ENCODE measurements at places on chromosomes 11 and 22.

DNA sequence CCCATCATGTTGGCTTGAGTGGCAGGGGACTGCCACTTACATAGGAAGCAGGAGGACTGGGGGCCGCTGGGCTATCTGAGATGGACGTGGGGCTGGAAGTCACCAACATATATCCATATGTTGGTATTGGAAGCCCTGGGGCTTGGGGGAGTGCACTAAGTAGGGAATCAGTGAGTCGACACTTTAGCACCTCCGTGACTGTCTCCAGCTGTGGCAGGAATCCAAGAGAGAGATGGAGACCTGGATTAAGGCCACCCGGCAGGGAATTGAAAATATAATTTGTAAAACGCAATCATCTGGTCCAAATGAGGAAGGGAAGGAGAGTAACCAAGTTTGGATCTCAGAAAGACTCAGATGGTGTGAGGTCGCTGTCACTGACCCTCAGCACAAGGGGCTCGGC, 68.4 kb downstream of the ELFN2 start:
- DNase-seq = no peak

DNA sequence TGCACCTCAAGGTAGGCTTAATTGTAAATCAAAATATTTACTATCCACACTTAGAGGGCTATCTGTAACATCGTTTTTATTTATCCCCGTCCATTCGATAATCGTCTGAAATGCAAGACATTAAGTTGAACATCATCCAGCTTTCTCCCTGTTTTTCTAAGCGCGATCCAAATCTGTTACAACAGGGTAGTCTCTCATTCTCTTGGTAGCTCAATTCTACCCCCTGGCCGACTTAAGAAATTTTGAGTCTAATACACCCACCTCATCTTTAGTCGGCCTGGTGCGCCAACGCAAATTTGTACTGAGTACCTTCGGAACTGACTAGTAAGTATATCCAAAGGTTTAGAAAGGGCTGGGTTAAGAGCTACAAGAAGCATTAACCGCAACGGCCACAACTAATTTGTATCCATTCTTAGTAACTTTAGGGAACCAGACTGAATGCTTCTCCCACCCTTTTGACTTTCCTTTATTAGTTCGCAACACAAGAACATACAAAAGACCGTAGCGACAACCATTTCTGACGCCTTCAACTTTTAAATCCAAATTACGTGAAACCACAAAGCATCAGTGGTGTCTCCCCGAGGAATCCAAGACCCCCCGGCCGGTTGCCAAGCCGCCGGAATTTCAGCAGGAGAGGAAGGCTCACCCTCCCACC, 1.0 kb upstream of the ZNF143 start:
- DNase-seq = peak; percentile 20

DNA sequence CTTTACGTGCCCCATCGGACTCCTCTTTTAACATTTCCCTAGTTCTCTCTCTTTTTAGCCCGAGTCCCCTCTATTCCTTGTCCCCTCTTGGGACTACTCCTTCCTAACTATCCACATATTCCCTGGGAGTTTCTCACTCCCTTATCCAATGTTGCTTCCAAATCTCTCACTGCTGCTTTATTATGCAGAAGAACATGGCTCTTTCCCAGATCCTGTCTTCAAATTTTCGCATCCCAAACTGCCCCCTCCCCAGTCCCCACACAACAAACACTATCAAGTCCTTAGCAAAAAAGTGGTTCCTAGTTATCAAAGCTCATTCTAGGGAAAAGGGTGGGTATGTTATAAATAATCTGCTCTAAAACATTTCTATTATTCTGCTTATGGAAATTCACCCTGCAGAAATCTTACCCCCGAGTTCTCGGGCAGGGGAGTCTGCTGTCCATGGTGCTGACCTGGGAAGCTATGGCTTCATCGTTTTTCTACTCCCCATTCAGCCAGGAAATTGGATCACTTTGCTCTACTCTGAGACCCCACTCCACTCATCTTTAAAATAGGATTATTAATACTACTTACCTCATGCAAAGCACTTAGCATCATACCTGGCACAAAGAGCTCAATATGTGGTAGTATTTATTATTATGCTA, 393.5 kb downstream of the BUD13 start:
- peak; percentile 24 for DNase-seq

DNA sequence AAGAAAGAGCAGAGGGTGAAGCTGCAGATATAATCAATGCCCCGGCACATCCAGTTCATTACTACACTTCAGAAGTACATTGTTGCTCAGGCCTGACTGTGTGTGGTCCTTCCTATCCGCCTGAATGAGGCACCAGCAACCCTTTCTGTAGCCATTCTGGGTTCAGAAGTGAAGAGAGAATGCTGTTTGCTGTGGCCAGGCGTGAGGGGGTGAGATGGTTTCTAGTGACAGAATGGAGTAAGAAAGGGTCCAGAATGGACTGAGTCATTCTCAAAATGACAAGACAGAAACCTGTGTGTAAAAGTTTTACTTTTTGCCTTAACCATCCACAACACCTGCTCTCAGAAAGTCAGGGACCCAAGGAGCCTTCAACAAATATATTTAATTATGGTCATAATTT, 334.8 kb downstream of the GUCY1A2 start:
- DNase-seq = no peak

GRCh38 chr22:48737461-48738203, 1090.0 kb downstream of the BRD1 start:
- no peak for DNase-seq

- no peak for DNase-seq
Observed at GRCh38 chr11:9772218-9772617, 108.3 kb downstream of the SWAP70 start.

GRCh38 chr11:47225552-47226400, 11.0 kb downstream of the DDB2 start:
- no peak for DNase-seq

DNA sequence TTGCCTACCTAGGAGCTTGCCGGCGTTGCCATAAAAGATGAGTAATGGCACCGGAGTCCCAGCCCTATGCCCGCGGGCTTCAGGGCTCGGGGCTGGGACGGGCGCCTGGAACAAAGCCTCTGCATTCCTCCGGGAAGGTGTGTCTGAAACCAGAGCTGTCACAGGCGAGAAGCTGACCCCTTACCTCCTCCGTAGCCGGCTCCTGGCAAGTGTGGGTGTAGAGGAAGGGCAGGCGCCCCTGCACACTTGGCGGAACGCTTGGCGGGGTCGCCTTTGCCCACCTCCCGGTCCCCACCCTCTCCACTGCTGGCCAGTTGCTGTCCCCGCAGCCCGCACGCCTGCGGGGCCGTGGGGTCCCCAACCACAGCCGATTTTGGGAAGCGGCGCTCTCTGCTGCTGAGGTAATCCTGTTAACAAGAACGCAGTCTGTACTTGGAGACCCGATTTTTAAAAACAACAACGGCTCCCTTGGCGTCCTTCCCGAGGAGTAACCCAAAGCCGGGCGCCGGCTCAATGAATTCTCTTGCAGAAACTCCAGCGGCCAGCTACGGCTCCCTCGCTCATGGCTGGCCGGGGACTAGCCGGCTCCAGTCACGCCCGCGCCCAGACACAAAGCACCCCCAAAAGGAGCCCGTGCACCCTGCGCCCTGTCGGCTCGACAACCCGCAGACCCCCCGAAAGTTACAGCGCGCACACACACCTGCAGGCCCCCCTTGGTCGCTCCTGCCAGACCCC, 89.2 kb downstream of the PLEKHA7 start:
- DNase-seq = peak; percentile 83

GRCh38 chr22:44795701-44796630, 43.6 kb downstream of the ARHGAP8 start:
- DNase-seq = no peak

- no peak for DNase-seq
Observed at GRCh38 chr11:117627259-117627658, 169.8 kb downstream of the DSCAML1 start.

DNA sequence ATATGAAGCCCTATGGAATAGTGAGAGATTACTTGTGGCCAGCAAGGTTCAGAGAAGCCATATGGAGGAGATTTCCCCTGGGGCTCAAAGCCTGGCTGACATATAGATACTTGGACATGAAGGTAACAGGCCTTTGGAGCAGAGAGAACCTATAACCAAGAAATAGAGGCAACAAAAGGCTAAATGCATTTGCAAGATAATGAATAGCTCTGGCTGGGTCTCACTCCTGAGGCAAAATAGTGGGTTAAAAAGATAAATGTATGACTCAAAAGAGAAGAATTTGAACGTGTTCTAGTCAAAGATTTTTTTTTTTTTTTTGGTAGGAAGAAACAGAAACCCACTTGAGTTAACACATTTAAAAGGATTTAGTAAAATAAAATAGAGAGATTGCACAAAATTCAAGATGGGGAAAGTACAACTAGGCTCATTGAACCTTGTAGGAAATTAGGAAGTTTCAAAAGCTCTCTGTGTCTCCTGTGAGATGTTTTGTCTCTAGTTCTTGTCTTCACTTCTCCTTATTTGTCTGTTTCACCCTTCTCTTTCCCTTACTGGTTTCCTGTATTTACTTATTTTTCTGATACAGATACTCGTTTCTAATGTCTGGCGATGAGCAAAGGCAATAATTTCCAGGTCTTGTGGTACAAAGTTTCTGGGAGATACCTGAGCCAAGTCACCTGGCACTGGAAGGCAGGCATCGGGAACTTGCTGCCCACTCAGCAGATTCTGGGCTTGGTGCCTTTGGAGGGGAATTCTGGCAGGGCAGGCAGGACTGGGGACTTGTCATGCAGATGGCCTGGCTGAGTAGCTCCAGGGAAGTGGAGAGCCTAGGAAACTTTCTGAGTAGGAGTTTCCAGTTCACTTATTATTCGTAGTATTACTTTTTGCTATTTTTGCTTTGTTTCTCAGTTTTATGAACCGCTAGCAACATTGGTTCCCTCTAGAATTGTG, 49.2 kb upstream of the SESN3 start:
- no peak for DNase-seq

DNA sequence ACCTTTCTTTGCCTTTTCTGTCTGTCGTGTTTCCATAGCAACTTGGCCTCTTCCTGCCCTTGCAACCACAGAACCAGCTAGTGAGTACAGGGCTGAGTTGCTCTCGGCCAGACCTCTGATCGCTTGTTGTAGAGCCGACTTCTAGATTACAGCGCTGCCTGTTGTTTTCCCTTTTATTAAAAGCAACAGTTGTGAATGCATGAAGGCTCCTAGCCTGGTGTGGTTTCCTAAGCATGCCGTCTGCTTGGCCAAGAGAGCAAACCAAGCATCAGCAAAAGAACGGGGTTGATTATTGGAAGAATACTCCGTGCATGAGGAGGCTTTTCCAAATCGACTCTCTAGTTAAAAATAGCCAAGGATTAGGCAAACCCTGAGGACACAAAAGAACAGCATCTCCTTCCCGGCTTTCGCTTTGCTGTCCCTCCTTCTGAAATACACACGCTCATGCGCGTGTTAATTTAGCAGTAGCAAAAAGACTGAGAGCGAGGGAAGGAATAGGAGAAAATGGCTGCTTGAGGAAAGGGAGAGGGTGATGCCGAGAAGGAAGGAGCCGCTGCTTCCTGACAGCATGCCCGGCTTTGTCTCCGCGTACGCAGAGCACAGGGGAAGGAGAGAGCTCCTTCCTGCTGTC, 71.5 kb upstream of the TTC12 start:
- peak; percentile 12 for DNase-seq

- DNase-seq = no peak
Observed at GRCh38 chr11:134529212-134530096, 117.4 kb upstream of the B3GAT1 start.

DNA sequence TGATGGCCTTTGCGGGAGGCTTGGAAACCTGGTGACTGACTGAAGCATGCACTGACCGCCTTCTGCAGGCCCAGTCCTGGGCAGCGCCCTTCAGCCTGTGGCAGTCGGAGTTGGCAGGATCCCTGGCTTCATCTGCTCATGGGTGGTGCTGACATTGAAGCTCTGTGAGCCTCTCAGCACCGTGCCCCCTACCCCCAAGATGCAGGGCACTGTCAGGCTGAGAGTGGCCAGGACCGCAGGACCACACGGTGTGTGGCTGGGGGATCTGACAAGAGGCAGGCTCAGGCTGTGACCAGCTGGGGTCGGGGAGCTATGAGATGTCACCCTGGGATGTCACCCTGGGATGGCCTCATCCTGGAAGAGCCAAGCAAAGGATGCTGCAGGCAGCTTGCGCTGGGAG, 32.7 kb downstream of the TBC1D22A start:
- no peak for DNase-seq

GRCh38 chr11:35083431-35084238, 55.3 kb upstream of the CD44 start:
- DNase-seq = peak; percentile 74

GRCh38 chr22:23608583-23608982, 23.5 kb downstream of the DRICH1 start:
- no peak for DNase-seq

DNA sequence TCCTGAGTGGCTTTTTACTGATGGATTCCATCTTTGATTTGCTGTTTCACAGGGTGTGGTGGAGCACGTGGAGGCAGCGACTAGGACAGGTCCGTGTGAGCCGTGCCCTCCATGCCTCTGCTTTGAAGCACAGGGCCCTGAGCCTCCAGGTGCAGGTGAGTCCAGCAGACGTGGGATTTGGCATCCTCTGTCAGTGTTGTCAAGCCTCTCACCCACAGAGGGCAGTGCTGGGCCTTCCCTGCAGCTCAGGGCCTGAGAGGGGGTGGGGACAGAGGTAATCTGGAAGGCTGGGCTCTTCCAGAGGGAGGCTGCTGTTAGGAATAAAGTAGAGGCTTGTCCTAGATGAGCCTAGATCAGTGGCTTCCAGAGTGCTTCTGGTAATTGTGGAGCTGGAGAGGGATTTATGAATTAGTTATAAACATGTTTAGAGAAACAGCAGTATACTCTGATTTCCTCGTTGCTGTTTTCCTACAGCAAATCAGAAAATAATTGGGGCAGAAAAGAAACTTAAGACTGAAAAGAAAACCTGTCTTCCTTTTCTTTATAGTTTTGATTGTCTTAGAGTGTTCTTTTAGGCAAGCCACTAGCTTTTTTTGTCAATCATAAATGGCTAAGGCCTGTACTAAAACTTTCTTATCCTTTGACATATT, 65.0 kb downstream of the SFI1 start:
- peak; percentile 80 for DNase-seq

- no peak for DNase-seq
Observed at GRCh38 chr22:20428496-20429253, 8.9 kb downstream of the SCARF2 start.

DNA sequence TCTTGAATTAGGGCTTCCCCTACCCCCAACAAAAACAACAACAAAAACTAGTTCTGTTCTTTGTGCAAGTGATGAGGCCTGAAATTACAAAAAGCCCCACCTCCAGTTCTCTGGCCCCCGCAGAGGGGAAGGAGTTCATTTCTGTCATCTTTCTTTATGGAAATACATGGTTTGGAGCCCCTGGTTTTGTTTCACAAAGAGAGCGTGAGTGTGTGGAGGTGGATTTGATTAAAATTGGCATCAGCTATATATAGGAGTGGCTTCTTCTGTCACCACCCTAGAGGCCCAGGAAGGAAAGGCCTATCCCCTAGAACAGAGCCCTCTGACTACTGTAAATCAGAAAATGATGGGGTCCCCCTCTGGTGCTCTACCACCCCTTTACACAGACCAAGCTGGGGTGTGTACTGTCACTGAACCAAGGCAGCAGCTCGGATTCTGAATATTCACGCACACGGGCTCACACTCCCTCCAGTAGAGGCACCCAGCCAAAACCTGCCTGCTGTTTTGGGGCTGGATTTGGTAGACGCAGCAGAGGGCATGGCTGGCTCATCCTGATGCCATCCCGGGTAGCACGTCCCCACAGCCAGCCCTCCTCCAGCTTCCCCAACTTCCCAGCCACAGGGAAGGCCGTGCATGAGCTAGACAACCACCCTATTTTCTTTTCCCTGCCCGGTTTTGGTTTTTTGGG, 19.4 kb downstream of the RCOR2 start:
- no peak for DNase-seq

- DNase-seq = no peak
Observed at GRCh38 chr11:106280036-106280435, 202.6 kb downstream of the AASDHPPT start.

Measured in mucosa of gallbladder (tissue), 1 donor.